ENCODE measurements at places on chromosomes 2 and 18. TPM values are rescaled to one million over a fixed set of nuclear protein-coding genes. Genes with fewer than 3 reads are reported as not detected.

GRCh38 chr2:228599297-228599696 is 417.8 kb upstream of the SPHKAP start:
- peak; percentile 11 for DNase-seq

Gene CRACDL
- 9.7 TPM for total RNA-seq

GRCh38 chr18:39238981-39239660 is 1673.5 kb upstream of the CELF4 start:
- DNase-seq, result no peak

- no peak for DNase-seq
These were observed 218.1 kb downstream of the SEPTIN10 start for GRCh38 chr2:109395494-109396201.

Gene CD226
- total RNA-seq, result 0.04 TPM

DNA sequence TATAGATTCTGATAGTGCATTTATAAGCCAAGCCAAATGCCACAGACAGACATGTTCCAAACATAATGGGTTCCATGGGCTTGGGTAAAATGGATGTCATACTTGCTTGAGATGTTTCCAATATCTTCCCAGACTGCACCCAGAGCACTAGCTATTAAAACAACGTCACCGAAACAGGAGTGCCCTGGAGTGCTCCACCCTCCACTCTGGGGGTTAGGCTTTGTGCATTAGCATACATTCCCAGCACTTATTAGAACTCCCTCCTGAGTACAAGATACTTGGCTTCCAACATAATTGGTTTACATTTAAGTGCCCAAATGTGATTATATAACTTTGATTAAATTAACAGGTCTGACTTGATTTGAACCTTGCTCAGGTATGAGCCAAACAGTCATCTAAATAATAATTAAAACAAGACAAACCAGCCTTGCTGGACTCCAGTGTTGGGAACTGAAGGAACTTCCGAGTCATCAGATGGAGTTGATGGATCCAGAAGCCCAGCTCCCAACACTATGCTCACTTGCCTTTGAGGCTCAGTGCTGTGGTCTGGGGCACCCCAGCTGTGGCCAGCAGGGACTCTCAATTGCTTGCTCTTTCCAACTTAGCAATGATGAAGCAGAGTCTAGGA is 60.5 kb upstream of the LGALSL start:
- no peak for DNase-seq

- no peak for DNase-seq
These were observed 566.5 kb downstream of the DCDC2C start for GRCh38 chr2:4269885-4270284.

Gene OR6B2
- not detected for total RNA-seq

Gene NCKAP5
- total RNA-seq, result 0.39 TPM

Gene SIX3
- not detected for total RNA-seq

Gene ABCB11
- 0.74 TPM for total RNA-seq

DNA sequence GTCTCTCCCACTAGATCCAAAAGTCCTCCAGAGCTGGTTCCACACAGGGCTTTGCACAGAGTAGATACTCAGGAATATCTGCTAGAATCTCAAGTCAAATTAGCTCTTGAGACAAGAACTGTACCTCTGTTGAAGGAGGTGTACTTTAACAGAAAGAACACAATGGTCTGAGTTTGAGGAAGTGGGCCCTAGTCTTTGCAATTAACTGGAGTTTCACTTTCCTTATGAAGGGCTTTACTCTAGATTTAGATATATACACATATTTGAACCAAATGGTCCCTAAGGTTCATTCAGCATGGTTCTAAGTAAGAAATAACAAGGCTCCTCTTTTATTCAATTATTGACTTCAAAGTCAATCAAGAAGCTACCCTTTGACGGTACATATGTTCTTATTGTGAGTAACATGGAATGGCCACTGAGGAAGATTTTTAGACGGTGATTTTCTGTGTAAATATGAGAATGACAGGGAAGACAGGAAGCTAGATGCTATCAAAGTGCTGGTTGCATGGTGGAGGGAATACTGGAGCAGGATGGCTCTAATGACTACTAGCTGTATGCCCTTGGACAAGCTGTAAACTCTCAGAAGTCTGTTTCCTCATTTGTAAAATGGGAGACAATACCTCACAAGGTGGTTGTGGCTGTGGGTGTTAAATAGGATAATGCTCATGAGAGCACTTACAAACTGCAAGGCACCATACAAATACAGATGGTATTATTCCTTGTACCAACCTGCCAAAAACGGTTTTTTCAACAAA is 73.5 kb upstream of the SERTAD2 start:
- DNase-seq, result no peak

DNA sequence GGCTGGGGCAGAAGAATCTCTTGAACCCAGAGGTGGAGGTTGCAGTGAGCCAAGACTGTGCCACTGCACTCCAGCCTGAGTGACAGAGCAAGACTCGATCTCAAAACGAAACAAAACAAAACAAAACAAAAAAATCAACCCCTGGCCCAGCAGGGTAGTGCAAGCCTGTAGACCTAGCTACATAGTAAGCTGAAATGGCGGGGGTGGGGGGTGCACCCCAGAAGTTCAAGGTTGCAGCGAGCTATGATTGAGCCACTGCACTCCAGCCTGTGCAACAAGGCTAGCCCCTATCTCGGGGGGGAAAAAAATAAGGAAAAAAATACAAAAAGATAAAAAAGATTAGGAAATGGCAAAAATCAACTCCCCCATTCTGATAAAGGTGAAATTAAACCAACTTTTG is 6.4 kb downstream of the ATL2 start:
- no peak for DNase-seq

DNA sequence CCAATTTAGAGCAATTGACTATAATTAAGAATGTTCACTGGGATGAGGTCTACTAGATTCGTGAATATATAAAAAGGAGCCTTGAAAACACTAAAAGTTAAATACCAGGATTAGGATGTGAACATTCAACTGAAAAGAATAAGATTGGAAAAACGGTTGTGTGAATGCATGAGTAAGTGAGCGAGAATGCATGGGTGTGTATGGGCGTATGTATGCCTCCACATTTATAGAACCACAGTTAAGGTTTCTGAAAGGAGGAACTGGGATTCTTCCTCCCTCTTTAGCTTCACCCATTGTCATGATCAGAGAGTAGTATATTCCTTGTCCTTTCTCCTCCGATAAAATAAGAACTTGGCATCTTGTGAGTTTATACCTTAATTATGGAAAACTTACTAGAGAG is 151.1 kb upstream of the UBE2E3 start:
- no peak for DNase-seq

Gene SCG2
- not detected for total RNA-seq

- DNase-seq, result no peak
These were observed 37.5 kb downstream of the TCF4 start for GRCh38 chr18:55550471-55550870.

GRCh38 chr2:833180-833579 is 117.5 kb upstream of the SNTG2 start:
- no peak for DNase-seq

Gene PLEK
- 0.11 TPM for total RNA-seq

DNA sequence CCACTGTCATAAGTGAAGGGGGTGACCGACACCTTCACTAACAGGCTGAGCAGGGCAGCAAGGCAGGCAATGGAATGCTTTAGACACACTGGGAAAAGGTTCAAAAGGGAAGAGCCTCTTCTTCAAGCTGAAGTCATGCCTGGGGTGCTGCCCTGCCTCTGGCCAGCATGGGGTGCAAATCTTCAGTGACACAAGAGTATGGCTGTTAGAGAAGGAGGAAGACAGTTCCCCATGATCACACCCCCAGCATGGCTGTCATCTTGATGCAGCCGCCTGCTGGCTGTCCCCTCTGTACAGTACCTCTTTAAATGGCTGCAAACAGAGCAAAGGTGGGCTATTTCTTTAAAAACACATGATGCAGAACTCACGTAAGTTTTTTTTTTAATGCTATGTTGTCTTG is 71.9 kb downstream of the INPP4A start:
- no peak for DNase-seq

Gene ZC3H6
- 1.8 TPM for total RNA-seq

Gene SAP130
- 5.1 TPM for total RNA-seq

GRCh38 chr2:224927646-224928173 is 114.6 kb downstream of the DOCK10 start:
- DNase-seq, result peak; percentile 64

DNA sequence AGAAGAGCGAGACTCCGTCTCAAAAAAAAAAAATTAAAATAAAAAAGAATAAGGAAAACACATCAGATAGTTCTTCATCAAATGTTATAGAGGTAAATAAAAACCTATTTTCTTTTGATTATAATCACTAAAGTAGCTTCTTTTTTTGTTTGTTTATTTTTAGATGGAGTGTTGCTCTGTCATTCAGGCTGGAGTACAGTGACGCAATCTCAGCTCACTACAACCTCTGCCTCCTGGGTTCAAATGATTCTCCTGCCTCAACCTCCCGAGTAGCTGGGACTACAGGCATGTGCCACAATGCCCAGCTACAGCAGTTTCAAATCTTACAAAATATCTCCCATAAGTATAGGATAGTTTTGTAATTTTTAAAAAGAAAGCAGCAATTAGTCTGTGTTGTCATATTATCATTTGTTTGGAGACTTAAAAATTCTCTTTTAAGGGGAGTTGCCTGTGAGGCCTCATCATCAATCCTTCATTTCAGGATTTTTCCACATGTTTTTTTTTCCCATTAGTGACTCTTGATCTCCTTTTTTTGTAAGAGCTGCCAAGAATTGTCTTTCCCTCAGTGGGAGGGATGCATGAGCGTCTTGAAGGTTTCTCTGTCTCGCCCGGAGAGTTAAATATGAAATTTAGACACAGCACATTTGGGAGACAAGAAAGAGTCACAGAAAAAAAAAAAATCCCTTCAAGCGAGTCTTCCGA is 275.9 kb downstream of the CDCA7 start:
- no peak for DNase-seq

DNA sequence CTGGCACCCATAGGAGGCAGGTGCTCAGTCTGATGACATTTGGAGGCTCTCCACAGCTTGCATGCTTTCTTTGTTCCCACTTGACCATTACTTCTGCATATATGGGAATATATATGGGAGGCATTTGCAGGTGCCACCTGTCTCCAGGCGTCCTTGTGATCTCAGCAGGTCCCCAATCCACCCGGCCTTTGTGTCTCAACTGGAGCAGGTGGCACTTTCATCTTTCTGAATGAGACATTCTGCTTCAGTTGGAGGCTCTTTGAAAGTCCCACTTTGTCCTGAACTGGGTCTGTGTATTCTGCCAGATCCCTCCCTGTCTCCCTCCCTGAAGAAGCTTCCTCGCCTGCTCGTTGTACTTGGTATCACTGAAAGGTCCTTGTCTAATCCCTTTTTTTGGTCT is 318.1 kb upstream of the EPAS1 start:
- no peak for DNase-seq

- DNase-seq, result no peak
These were observed 121.3 kb downstream of the CDC42EP3 start for GRCh38 chr2:37550190-37550589.

GRCh38 chr2:47043891-47044239 is 111.2 kb downstream of the STPG4 start:
- DNase-seq, result no peak

- no peak for DNase-seq
These were observed 189.2 kb upstream of the DSEL start for GRCh38 chr18:67705748-67706147.

Gene NXPH2
- total RNA-seq, result not detected

GRCh38 chr2:227793148-227793712 is 20.4 kb upstream of the CCL20 start:
- no peak for DNase-seq

Gene GAL3ST2
- total RNA-seq, result not detected

GRCh38 chr2:173773076-173773475 is 192.1 kb downstream of the SP3 start:
- no peak for DNase-seq

DNA sequence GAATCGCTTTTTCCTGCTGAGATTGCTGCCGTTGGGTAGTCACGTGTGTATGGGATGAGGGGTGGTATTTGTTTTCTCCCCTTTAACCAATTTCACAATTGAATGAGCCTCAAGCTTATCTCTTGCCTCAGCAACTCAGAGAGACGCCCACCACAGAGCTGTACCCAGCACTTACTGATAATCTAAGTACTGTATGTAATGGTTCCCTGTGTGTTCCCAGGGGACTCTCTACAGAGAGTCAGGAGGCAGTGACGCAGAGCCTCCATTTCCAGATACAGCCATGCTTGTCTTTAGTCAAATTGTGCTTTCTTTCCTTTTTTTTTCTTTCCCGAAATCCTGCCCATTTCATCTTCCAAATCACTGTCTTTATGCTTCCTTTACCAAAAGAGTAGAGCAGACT is 1102.1 kb upstream of the KLHL29 start:
- DNase-seq, result no peak

Gene CRYBA2
- total RNA-seq, result not detected

Gene SIGLEC15
- 0.13 TPM for total RNA-seq

DNA sequence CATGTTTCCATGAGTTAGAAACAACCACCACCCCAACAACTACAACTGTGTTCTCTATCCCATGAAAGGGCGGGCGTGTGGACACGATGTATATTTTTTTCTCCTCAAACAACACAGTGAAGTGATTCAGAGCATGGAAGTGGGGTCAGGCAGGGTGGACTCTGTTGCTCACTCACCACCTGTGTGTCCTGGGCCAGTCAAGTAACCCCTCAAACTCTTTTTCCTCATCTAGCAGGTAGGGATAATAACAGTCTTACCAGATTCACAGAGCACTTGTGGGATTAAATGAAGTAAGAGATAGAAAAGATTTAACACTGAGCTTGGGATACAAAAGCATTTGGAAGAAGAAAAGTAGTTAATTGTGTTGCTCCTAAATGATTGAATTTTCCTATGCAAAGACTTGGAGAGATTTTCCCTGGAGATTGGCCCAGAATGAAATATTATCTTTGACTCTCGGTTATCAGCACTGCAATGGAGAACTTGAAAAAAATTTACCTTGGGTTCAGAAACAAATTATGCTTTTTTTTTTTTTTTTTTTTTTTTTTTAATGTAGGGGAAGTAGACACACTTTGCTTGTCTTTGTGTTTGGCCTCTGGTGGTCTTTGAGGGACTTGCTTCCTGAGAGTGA is 161.9 kb upstream of the EPAS1 start:
- DNase-seq, result no peak

DNA sequence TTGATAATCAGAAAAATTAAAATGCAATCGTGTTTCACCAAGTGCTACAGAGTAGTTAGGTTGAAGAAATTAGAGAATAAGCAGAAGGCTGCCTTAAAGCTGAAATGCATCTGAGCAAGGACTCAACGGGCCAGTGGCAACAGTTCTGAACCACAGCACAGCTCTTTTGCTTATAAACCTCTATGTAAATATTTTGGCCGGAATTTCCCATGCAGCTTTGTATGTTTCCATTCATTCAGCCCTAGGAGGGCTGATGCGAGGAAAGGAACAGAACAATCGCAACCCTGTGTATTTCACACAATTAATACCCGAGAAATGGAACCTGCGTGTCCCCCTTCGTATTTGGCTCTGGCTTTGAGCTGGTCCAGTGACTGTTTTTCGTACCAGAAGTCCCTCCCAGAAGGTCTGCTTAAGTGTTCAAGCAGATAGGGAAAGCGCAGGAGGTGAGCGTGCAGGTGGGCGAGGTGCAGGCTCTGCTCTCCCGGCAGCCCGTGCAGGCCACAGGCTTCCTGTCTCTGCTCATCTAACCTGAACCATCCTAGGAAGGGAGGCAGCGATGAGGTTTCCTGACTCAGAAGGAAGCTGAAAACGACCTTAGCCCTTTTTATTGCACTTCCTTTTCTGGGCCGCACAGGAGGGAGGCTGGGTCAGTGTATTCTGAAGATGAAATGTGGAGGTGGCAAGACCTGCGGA is 67.3 kb downstream of the ASB1 start:
- DNase-seq, result no peak
